ENCODE measurements at places on chromosomes 7 and 10. TPM values are rescaled to one million over a fixed set of nuclear protein-coding genes. Genes with fewer than 3 reads are reported as not detected.

AOC1 gene
- polyA plus RNA-seq: 32.0 TPM

CALCR gene
- polyA plus RNA-seq: 1.1 TPM

DNA sequence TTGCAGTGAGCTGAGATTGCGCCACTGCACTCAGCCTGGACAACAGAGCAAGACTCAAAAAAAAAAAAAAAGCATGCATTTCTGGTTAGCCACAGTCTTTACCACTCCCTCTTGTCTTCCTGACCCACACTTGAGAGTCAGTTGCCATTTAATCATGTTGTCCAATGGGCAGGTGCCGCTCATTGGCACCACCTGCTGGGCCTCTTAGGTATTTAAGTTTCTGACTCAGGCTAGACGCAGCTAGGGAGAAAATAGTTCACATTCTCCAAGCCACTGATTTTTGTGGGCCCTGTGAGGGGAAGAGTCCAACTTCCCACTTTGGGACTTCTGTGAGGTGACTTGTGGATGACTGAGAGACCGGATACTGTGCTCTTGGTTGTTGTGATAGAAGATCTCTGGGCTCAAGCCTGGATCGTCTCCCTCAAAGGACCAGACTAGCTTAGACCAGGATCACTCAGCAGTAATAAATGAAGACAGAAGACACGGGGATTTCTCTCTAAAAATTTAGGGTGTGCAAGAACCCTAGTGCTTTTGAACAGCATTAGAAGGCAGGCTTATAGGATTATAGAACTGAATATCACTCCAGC is 26.8 kb upstream of the SORCS3 start:
- no peak for DNase-seq

GRCh38 chr7:22597844-22598243 is 97.9 kb upstream of the STEAP1B start:
- DNase-seq: no peak
